ENCODE measurements at places on chromosomes 1 and 21. TPM values are rescaled to one million over a fixed set of nuclear protein-coding genes. Genes with fewer than 3 reads are reported as not detected.

The PPP2R5A gene
- 42.7 TPM for total RNA-seq

The OVAAL gene
- not detected for total RNA-seq

The PPP1R8 gene
- total RNA-seq = 68.7 TPM

The TEX50 gene
- total RNA-seq = not detected

The SMPDL3B gene
- total RNA-seq = 0.40 TPM

The SPRR1A gene
- not detected for total RNA-seq

The USP33 gene
- 46.2 TPM for total RNA-seq

The PDPN gene
- total RNA-seq = not detected

The S100A12 gene
- not detected for total RNA-seq

The CYYR1 gene
- not detected for total RNA-seq

The ALX3 gene
- total RNA-seq = not detected

The S100A10 gene
- 424 TPM for total RNA-seq

The CRABP2 gene
- 1.4 TPM for total RNA-seq

The CELA3A gene
- not detected for total RNA-seq

The CRNN gene
- total RNA-seq = not detected

The ASTN1 gene
- not detected for total RNA-seq
